ENCODE measurements at places on chromosomes 1 and 21. TPM values are rescaled to one million over a fixed set of nuclear protein-coding genes. Genes with fewer than 3 reads are reported as not detected.

DNA sequence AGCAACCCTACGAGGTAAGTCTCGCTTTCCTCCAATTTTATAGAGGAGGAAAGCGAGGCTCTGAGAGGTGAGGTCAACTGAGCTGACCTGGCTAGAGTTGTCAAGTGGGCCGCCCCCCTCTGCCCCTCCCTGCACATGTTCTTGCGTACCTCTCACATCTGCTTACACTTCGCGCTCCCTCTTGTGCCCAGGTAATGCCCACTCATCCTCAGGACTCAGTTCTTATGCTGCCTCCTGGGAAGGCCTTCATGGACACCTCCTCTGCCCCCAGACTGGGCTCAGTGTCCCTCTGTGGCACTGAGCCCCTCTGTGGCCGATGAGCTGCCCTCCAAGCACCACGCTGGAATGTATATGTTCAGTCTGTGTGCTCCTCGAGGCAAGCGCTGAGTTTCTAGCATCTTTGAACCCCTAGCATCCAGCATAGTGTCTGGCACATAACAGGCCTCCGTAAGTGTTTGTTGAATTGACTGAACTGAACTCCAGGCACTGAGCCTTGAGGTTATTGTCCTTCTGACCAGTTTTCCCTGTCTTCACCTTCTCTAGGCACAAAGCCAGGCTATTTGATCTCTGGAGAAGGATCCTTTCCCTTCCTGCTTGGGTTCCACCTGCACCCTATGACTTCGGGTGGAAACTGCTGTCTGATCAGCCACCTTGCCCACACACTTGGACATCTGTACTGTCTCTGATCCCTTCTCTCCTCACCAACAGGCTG lies 13.5 kb downstream of the MOV10 start:
- no peaks in the 10 kb centered on the region for H3K27me3 ChIP-seq
- no peak for DNase-seq
- H3K4me1 ChIP-seq = no peaks in the 10 kb centered on the region

The TMEM201 gene
- total RNA-seq = 0.29 TPM

DNA sequence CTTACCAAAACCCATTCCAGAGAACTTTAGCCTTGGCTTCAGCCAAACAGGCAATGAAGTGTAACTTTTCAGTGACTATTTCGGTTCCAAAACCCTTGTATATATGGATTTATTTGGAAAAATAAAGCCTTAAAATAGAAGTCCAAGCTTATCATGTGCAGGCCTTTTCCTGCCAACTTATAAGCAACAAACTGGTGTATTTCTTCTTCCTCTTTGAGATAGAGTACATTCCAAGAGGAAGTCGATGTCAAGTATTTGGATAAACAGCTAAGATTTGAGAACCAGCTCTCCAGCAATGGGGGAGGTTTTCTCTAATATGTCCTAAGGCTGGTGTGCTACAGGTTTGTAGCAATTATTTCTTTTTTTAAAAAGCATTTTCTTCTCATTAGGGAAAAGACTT lies 407.8 kb downstream of the DUSP10 start:
- no peaks in the 10 kb centered on the region for H3K27me3 ChIP-seq
- peak overlapping the region; percentile 75 for H3K27ac ChIP-seq
- H3K4me1 ChIP-seq = peaks cover 13% of the 10 kb centered on the region
- DNase-seq = no peak

GRCh38 chr1:106249365-106249764 lies 807.1 kb upstream of the PRMT6 start:
- no peak for DNase-seq

- no peak overlapping the region for H3K4me3 ChIP-seq
- no peaks in the 10 kb centered on the region for H3K4me1 ChIP-seq
- DNase-seq = peak; percentile 57
- no peaks in the 10 kb centered on the region for H3K36me3 ChIP-seq
- peak overlapping the region; percentile 68 for H3K27ac ChIP-seq
- H3K27me3 ChIP-seq = no peaks in the 10 kb centered on the region
Measured at GRCh38 chr1:203572134-203572625, 54.5 kb upstream of the ATP2B4 start.

GRCh38 chr1:170395149-170395548 lies 136.8 kb upstream of the GORAB start:
- H3K27ac ChIP-seq = no peak overlapping the region
- H3K4me1 ChIP-seq = no peaks in the 10 kb centered on the region
- no peaks in the 10 kb centered on the region for H3K27me3 ChIP-seq
- DNase-seq = no peak

DNA sequence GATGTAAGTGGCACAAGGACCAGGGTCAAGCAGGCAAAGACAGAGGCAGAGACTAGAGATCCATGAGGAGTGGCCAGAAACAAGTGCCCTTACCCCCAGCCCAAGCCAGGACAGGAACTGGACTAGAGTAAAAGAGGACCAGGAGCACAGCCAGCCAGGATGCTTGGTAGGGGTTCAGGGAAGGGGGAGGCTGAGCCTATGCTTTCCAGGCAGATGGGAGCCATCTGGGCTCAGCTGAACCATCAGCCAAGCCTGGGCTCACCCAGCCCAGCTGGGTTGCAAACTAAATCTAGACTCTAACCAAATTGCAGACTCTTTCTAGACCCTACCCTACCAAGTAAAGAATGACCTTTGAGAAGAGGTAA lies 15.2 kb downstream of the PDZK1IP1 start:
- peaks cover 4% of the 10 kb centered on the region for H3K4me1 ChIP-seq
- H3K27ac ChIP-seq = no peak overlapping the region
- no peaks in the 10 kb centered on the region for H3K27me3 ChIP-seq
- DNase-seq = no peak

GRCh38 chr21:30232011-30232410 lies 16.1 kb upstream of the CLDN8 start:
- no peaks in the 10 kb centered on the region for H3K27me3 ChIP-seq
- no peaks in the 10 kb centered on the region for H3K4me1 ChIP-seq
- no peak for DNase-seq
- H3K4me3 ChIP-seq = no peak overlapping the region
- no peaks in the 10 kb centered on the region for H3K36me3 ChIP-seq

DNA sequence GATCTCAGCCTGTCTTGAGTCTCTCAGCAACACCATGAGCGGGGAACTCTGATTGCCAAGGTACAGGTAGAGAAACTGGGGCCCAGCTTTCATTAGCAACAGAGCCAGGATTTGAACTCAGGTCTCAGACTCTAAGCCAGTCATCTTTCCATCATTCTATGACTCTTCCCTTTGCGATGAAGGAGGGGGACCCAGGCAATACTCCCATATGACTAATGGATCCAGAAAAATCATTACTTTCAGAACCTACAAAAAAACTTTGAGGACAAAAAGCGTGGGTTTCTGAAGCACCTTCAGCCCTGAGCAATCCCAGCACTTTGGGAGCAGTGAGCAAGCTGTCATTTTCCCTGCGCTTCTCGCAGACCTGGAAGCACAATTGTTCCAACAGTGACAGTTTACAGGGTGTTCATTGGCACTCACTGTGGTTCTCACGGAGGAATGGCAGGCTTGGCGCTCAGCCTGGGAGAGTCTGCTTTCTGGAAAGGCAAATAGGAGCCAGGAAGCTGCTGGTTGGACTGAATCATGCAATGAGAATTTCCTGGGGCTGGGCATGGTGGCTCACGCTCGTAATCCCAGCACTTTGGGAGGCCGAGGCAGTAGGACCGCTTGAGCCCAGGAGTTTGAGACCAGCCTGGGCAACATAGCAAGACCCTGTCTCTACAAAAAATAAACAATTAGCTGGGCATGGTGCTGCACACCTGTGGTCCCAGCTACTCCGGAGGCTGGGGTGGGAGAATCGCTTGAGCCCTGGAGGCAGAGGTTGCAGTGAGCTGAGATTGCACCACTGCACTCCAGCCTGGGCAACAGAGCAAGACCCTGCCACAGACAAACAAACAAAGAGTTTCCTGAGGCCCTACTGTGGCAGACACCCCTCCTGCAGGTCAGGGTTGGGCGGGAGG lies 40.1 kb downstream of the SLC2A7 start:
- H3K4me3 ChIP-seq = no peak overlapping the region
- no peaks in the 10 kb centered on the region for H3K36me3 ChIP-seq
- no peaks in the 10 kb centered on the region for H3K4me1 ChIP-seq
- no peak overlapping the region for H3K27ac ChIP-seq
- no peaks in the 10 kb centered on the region for H3K27me3 ChIP-seq

The CD46 gene
- 195 TPM for total RNA-seq

DNA sequence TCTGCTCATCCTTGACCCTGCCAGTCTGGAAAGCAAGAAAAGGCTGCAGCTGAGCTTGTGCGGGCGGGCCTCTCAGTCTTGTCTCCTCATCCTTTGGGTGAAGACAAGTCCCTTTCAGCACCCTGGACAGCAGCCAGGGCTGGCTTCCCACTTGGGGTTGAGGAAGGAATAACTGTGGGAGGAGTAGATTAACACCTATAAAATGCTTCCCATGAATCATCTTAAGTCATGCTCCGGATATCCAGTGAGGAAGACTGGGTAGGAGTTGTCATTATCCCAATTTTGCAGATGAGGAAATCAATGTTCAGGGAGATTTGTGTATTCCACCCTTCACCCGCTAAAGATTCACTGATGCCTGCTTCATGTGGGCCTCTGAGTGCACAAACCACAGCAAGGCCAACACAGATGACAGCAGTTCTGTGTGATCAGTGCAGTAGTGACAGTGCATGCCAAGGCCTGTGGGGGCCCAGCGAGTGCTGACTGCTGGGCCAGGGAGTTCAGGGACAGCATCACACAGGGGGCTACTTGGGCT lies 20.1 kb upstream of the COL16A1 start:
- H3K4me1 ChIP-seq = no peaks in the 10 kb centered on the region
- peak; percentile 45 for DNase-seq
- no peak overlapping the region for H3K4me3 ChIP-seq
- H3K36me3 ChIP-seq = no peaks in the 10 kb centered on the region
- no peaks in the 10 kb centered on the region for H3K27me3 ChIP-seq

The PRKAA2 gene
- 10.0 TPM for total RNA-seq

- no peaks in the 10 kb centered on the region for H3K27me3 ChIP-seq
Measured at GRCh38 chr1:33397994-33398393, 32.9 kb downstream of the PHC2 start.

- H3K4me1 ChIP-seq = no peaks in the 10 kb centered on the region
- no peaks in the 10 kb centered on the region for H3K36me3 ChIP-seq
- H3K4me3 ChIP-seq = no peak overlapping the region
- H3K27me3 ChIP-seq = no peaks in the 10 kb centered on the region
- H3K27ac ChIP-seq = no peak overlapping the region
- no peak for DNase-seq
Measured at GRCh38 chr1:206925106-206925736, 3.5 kb upstream of the FCMR start.

The EFNA4 gene
- total RNA-seq = 8.0 TPM

The SUMO3 gene
- 88.4 TPM for total RNA-seq

DNA sequence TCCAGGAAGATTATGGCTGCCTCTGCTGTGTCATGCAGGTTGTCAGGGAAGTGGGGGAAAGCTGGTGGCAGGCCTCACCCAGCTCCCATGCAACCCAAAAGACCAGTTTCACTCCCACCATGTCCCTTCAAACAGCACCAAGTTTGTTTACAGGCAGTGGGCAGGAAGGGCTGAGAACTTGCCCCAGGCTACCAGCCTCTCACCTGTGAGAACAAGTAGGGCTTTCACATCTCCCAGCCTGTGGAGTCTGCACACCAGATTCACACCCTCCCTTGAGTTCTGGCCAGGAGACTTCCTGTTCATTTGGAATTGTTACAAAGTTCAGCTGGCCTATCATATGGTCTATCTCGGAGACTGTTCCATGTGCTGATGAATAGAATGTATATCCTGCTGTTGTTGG lies 27.8 kb downstream of the RPAP2 start:
- H3K4me1 ChIP-seq = no peaks in the 10 kb centered on the region
- DNase-seq = no peak
- H3K36me3 ChIP-seq = no peaks in the 10 kb centered on the region
- no peak overlapping the region for H3K4me3 ChIP-seq

The TTC39A gene
- 0.26 TPM for total RNA-seq

DNA sequence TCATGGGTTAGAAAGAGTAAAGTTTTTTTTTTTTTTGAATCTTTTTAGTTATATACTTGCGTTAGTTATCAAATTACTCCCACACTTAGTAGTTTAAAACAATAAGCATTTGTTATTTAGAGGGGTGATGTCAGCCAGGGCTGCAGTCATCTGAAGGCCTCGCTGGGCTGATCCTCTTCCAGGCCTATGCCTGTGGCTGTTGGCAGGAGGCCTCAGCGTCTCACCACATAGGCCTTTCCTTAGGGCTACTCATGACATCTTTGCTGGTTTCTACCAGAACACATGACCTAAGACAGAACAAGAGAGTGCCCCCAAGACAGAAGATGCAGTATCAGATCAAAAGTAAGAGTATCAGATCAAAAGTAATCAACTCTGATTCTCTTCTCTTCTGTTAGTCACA lies 167.4 kb downstream of the HHAT start:
- DNase-seq = no peak
- no peak overlapping the region for H3K27ac ChIP-seq
- no peaks in the 10 kb centered on the region for H3K4me1 ChIP-seq
- no peaks in the 10 kb centered on the region for H3K36me3 ChIP-seq
- no peaks in the 10 kb centered on the region for H3K27me3 ChIP-seq
- no peak overlapping the region for H3K4me3 ChIP-seq

GRCh38 chr1:190453550-190453949 lies 24.1 kb downstream of the BRINP3 start:
- H3K4me1 ChIP-seq = no peaks in the 10 kb centered on the region
- H3K27ac ChIP-seq = no peak overlapping the region
- no peaks in the 10 kb centered on the region for H3K27me3 ChIP-seq
- no peaks in the 10 kb centered on the region for H3K36me3 ChIP-seq

The SPRR1A gene
- total RNA-seq = not detected

The MROH9 gene
- not detected for total RNA-seq

GRCh38 chr1:208159555-208160258 lies 84.5 kb downstream of the PLXNA2 start:
- peak; percentile 88 for DNase-seq
- H3K27me3 ChIP-seq = no peaks in the 10 kb centered on the region
- H3K27ac ChIP-seq = peak overlapping the region; percentile 72
- peaks cover 19% of the 10 kb centered on the region for H3K4me1 ChIP-seq
- H3K4me3 ChIP-seq = no peak overlapping the region

The GNAT2 gene
- total RNA-seq = not detected

DNA sequence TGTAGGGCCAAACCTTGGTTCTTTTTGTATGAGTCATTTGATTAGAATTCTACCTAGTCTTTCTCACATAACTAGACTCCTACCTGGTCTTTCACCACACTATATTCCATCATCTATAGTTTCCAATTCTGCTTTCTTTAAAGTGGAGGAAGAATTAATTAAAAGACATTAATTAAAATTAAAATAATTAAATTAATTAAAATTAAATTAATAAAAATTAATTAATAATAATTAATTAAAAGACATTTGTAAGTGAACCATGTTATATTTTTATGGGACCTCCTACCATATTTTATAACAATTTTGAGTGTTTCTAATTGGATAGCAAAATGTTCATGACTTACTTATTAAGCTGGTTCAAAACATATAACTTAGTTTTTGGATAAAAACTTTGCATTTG lies 77.4 kb downstream of the CCDC18 start:
- no peaks in the 10 kb centered on the region for H3K27me3 ChIP-seq
- no peak overlapping the region for H3K4me3 ChIP-seq
- DNase-seq = no peak
- H3K4me1 ChIP-seq = no peaks in the 10 kb centered on the region
- no peaks in the 10 kb centered on the region for H3K36me3 ChIP-seq
- H3K27ac ChIP-seq = no peak overlapping the region

The TSPEAR gene
- 0.51 TPM for total RNA-seq

The ZNF593OS gene
- total RNA-seq = not detected

GRCh38 chr1:44049839-44050238 lies 18.6 kb upstream of the SLC6A9 start:
- no peak for DNase-seq
- peak overlapping the region; percentile 81 for H3K27ac ChIP-seq
- H3K27me3 ChIP-seq = no peaks in the 10 kb centered on the region
- H3K4me3 ChIP-seq = no peak overlapping the region
- no peaks in the 10 kb centered on the region for H3K36me3 ChIP-seq
- no peaks in the 10 kb centered on the region for H3K4me1 ChIP-seq

Data from uterus (tissue), 4 donors.